ENCODE measurements at places on chromosomes 1 and 21.

DNA sequence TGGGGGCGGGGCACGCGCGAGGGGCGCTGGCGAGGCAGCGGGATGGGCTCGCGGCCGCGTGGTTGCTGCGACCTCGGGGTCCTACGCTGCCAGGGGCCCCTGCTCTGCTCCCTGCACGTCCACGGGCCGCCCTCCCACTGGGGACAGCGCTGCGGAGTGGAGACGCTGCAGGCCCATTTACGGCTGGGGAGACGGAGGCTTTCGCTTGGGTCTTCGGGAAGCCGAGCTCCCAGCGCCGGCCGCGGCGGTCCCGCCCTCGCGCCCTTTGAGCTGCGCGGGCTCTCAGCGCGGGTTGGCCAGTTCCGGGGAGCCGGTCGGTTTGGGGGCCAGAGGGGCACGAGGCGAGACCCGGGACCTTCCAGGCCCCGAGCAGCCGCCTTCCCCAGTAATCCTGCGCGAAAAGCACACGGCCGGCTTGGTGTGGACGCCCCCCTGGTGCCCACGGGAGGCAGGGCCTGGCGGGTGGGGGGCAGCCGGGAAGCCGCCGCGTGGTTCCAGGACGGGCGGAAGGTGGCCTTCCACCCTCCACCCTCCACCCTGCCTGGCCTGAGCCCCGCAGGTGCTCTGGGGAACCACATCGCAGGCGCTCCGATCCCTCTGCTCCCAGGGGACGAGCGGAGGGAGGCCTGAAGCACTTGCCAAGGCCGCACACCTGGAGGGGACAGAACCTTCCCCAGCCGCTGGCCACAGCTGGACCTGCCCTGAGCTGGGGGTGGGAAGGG lies 570 bp upstream of the PEX10 start:
- no peak for DNase-seq

DNA sequence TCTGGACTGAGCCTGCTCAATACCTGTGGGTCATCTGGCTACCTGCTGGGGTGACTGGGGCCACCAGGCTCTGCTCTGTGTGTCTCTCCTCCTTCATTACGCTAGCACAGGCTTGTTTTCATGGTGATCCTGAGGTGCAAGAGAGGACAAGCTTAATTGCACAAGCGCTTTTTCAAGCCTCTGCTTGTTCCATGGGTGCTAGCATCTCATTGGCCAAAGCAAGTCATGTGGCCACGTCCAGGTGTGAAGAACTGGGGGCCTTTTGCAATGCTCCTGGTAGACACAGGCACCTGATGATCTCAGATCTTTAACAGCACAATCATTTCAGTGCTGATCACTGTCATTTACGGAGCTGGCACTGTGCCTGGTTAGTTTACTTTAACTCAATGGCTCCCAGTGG lies 114.6 kb downstream of the KAZN start:
- DNase-seq = no peak

GRCh38 chr1:151800830-151801229 lies 4.4 kb downstream of the LINGO4 start:
- DNase-seq = no peak

- DNase-seq = peak; percentile 35
Measured at GRCh38 chr21:32096411-32096810, 182.4 kb downstream of the MIS18A start.

GRCh38 chr1:155013632-155014031 lies 11.0 kb downstream of the ZBTB7B start:
- DNase-seq = no peak

GRCh38 chr1:223802602-223803001 lies 43.1 kb downstream of the TP53BP2 start:
- DNase-seq = no peak

DNA sequence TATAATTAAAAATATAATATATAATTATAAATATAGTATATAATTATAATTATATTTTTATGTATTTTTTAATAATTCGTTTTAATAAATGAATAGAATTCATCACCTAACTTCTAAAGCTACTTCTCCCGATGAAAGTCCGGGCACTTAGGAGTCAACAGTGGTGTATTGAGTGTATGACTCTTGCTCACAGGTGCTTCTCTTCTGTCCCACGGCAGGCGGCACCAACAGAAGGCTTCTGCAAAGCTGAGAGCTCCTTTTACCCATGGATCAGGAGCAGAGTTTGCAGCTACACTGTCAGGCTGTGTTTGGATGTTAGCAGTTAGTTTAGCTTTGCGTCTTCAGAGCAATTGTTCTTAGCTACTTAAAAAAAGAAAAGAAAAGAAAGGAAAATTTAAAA lies 122.4 kb downstream of the LIPI start:
- DNase-seq = no peak

- no peak for DNase-seq
Measured at GRCh38 chr1:49333906-49334305, 557.2 kb upstream of the BEND5 start.

DNA sequence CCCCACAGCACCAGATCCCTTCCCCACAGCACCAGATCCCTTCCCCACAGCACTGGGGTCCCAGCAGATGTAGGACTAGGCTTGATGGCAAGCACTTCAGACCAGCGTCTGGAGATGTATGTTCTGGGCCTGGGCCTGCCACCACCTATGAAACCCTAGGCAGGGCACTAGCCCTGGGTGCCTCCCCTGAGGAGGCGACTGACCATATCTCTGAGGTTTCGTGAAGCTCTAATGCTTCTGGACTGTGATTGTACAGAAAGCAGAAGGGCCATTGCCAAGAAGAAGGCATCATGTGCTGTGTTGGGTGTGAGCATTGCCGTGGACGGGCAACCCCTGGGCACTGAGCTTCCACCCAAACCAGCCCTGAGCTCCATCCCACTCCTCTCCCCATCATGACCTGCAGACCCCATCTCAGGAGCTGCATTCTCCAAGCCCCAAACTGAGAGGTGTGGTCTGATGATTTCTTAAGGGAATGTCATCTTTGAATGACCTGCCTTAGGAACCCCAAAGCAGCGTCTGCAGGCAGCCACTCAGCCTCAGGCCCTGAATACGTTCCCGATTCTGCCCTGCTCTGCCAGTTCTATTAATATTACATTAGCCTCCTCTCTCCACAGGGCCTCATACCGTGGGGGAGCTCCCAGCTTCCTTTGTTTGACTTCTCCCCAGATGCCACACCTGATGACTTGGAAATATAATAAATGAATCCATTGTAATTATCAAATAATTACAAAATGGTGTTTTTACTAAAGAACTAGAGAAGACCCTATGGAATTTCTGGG lies 163.4 kb downstream of the TRIM33 start:
- no peak for DNase-seq

GRCh38 chr1:29197590-29197924 lies 15.9 kb upstream of the SRSF4 start:
- peak; percentile 46 for DNase-seq

DNA sequence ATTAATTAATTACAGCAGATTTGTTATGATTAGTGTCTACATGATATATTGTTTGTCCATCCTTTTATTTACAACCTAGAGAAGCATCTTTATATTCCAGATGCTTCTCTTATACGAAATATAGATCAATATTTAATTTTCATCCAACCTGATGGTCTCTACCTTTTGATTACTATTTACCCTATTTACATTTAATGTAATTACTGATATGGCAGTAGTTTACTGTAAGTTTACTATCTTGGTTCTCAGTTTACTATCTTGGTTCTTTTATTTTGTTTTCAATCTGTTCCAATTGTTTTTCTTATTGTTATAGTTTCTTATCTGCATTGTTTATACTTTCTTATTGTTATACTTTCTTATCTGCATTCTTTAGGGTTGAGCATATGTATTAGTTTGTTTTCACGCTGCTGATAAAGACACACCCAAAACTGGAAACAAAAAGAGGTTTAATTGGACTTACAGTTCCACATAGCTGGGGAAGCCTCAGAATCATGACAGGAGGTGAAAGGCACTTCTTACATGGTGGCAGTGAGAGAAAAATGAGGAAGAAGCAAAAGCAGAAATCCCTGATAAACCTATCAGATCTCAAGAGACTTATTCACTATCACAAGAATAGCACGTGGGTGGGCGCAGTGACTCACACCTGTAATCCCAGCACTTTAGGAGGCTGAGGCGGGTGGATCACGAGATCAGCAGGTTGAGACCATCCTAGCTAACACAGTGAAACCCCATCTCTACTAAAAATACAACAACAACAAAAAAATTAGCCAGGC lies 28.9 kb downstream of the FAF1 start:
- no peak for DNase-seq

- no peak for DNase-seq
Measured at GRCh38 chr1:116918714-116919357, 9.1 kb downstream of the PTGFRN start.

DNA sequence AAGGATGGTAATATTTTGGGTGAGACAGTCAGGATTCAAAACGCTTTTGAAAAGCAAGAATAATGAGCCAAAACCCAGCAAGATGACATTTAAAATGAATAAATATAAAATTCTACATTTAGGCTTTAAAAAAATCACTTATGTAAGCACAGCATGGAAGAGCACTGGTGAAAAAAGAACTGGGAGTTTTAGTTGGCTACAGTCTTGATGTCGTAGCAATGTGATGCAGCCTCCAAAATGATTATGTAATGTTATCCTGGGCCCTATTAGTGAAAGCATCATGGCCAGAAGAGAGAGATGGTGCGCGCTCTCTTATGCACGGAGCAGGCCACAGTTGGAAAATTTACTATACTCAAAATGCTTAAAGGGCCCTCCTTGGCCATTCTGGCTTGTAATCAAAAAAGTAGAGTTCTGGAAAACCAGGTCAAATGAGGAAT lies 5.1 kb downstream of the KCNJ9 start:
- no peak for DNase-seq

DNA sequence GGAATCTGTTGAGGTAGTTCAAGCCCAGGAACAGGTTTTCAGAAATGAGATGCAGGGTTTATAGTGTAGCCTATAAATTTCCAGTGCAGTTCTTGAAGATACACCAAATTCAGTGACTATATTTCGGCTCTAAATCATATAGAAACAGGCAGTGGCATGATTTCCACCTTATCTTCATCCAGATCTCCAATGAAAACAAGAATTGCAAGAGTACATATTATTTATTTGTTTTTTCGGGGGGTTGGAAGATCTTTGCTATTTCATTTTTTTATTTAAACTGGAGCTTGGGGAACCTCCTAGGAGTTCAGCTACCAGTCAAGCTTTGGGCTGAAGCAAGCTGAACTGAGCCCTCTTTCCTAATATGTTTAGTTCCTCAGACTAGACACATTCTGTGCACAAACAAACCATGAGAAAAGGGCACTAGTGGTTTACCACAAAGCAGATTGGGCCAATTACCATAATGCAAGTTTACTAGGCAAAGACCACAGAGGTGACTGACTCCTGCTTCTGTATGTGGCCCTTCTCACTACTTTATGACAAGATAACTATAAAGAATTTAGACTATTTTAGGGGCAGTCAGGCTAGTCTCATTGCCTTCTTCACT lies 68.5 kb downstream of the RGS2 start:
- DNase-seq = no peak

Measured in SK-MEL-5 (cell line).